ENCODE measurements at places on chromosomes 7 and 10.

GRCh38 chr7:45184326-45185027 is 26.9 kb downstream of the RAMP3 start:
- no peak for DNase-seq

DNA sequence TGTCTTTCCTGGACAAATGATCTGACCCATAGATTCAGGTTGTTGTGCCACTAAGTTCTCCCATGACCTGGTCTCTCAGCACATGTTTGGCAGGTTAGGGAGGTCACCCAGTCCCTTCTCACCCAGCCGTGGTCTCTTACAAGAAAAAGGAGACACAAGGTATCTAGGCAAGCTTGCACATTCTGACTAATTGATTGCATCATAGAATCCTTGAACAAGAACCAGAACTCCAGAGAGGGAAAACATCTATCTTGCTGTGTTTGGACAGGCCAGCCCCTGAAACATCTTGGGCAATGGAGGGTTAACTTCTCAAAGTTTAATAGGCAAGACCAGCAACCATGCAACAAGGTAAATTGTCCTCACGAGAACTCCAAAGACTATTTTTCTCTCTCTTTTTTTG is 8.5 kb upstream of the HK1 start:
- no peak for DNase-seq

GRCh38 chr10:112756235-112756527 is 193.9 kb upstream of the TCF7L2 start:
- no peak for DNase-seq

DNA sequence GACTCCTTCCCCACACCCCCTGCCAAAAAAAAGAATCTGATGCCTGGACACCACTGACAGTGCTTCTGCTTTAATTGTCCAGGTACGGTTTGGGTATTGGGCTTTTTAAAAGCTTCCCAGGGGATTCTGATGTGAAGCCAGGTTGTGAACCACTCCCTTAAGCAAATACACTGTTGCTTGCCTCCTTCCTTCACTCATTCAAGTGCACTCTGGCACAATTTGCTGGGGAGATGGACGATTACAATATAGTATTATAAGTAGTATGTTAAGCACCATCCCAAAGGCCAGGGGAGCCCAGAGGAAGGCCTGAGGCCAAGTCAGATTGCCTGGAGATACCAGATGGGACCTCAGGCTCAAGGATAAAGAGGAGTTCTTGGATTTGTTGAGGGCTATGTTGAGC is 12.3 kb upstream of the ZNRF2 start:
- no peak for DNase-seq

DNA sequence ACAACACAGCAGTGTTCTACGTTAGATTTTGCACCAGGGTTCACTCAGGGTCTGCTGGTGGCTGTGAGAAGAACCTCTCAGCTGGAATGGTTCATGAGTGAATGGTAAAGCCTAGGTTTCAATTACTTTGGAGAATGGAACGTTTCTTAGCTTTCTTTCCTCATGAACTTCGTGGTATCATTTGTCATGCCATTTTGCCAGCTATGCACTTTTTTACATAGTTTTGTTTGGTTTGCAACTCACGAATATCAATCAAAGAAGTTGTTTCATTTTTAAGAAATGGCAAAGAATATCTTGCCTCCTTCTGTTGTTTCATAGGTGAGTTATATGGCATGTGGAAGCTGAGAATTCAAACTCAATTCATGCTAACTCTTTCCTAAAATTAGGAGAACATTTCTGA is 34.1 kb upstream of the RAB11FIP2 start:
- no peak for DNase-seq

DNA sequence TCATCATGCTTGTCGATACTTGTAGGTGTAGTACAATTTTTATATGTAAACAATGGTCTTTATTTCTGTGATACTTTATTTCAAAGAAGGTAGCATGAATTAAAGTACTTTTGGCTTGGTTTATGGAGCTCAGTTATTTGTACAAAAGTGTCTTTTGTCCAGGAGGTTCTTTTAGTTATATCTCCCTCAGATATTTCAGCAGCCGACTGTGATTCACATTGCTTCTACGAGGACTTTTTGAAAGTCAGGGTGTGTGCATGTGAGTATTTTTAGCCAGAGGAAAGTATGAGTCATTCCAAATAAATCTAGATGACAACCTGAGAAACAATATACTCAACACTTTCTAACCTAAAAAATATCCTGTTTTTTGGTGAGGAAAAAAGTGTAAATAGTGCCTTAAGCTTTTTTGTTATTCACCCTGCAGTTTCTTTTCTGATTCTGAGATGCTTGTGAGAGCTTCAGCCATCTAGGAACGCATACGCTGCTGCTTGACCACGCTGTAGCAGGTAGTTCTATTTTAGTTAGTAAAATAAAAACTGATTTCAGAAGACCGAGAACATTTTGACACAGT is 595 bp upstream of the SUN1 start:
- no peak for DNase-seq

- no peak for DNase-seq
Observed at GRCh38 chr7:71633551-71634008, 501.6 kb downstream of the GALNT17 start.

DNA sequence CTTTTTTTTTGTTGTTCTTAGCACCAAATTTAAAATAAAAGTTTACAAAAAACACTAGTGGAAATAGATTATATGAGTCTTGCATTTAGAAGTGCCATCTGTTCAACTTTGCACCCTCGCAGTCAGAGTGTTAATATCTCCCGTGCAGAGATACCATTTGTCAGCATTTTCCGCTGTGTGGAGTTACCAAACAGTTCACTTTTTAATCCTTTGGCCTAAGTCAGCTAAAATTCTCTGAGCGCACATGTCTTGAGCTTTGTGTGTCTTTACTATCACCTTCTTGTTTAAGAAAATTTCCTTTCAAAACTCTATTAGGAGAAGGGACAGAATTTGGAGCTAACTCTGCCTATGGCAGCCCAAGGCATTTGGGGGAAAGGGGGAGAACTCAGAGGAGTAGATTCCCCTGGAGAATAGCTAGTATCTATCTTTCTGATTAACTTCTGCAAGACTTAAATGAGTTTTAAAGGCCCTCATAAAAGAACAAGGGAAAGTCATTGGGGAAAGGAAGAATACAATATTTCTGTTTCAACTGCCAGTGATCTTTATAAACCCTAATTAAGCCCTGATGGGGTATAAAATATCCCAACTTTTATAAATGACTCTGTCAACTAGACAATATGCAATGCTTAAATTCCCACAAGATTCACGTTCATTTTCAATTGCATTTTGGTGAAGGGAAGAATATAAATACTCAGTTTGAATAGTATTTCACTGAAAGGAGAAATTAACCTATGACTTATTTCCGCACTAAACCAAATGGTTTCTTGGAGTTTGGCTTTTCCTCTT is 114.9 kb upstream of the RAB11FIP2 start:
- DNase-seq: no peak

DNA sequence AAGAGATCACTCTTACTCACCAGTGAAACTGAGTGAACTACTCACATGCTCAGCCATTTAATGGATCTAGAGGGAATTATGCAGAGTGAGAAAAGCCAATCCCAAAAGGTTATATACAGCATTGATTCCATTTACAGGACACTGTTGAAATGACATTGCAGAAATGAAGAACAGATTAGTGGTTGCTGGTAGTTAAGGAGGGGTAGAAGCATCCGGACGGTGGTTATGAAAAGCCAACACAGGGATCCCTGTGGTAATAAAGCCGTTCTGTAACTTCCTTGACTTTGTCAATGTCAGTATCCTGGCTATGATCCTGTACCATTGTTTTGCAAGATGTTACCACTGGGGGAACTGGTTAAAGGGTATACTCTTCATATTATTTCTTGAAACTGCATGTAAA is 253.4 kb downstream of the USP6NL start:
- DNase-seq: no peak

DNA sequence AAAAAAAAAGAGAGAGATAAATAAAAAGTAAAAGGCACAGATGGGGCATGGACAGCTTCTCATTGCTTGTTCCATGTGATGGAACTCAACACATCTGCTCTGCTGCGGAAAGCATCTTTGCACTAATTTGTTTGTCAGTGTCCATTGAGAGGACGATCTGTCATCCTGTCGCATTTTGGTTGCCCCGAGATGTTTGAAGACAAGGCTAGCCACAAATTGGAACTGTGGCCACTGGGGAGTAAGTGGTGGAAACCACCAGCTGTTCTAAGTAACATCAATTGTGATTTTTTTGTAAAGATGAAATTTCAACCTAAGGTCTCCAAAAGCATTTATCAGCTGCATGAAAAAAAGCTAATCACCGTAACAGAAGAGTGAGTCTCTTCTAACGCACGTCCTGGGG is 312.7 kb downstream of the ADARB2 start:
- DNase-seq: no peak

GRCh38 chr7:18541181-18541870 is 45.8 kb downstream of the HDAC9 start:
- DNase-seq: no peak

DNA sequence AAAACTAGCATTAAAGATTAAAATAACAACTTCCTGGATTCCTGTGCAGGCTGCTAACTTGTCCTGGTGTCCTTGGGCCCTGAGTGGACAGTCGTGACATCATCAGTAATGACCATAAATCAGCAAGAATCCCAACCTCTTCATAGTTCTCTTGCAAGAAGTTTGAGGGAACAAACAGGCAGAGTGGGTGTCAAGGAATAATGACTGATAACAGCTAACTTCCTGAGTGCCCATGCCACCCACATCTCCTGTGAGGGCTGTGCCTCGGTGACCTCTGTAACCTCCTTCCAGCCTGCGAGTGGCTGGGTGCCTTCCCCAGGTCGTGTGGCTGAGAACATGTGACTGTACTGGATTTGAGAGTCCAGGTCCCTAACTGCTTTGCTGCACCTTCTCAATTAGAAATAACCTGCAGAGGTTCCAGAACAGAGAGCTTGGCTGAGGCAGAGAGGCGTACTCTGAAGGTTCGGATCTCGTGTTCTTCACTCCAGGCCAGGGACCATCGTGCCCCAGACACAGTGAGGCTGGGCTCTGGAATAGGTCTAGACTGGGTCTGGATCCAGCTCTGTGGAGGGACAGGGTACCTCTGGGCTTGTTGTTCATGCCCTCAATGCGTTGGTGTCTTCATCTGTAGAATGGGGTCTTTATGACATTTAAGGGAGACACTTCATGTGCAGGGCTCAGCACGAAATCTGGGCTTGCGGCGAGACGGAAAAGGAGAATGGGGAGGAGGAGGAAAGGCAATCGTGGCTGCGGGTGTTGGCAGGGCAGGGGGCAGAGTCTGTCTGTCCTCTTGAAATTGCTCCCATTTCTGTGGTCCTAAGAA is 313.1 kb upstream of the ZNF32 start:
- DNase-seq: no peak

DNA sequence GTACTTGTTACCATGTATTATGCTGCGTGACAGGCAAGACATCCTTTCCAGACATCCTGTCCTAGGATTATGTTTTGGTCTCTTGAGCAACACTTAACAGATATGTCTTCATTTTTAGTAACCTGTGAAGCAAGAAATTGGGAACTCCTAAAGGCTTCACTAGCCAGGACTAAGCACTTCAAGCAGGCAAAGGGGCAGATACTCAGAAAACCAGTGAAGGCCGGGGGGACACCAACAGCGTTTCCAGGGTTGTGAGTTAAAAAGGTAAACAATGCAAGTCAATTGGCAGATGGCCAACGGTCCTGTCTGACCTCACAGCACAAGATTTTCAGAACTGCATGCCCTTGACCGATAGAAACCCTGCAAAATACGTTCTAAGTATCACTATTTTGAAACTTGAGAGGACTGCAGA is 77.6 kb upstream of the SFMBT2 start:
- no peak for DNase-seq

GRCh38 chr10:89830624-89831023 is 129.2 kb downstream of the KIF20B start:
- DNase-seq: no peak

- DNase-seq: no peak
Observed at GRCh38 chr10:118775478-118775877, 20.7 kb upstream of the CACUL1 start.

DNA sequence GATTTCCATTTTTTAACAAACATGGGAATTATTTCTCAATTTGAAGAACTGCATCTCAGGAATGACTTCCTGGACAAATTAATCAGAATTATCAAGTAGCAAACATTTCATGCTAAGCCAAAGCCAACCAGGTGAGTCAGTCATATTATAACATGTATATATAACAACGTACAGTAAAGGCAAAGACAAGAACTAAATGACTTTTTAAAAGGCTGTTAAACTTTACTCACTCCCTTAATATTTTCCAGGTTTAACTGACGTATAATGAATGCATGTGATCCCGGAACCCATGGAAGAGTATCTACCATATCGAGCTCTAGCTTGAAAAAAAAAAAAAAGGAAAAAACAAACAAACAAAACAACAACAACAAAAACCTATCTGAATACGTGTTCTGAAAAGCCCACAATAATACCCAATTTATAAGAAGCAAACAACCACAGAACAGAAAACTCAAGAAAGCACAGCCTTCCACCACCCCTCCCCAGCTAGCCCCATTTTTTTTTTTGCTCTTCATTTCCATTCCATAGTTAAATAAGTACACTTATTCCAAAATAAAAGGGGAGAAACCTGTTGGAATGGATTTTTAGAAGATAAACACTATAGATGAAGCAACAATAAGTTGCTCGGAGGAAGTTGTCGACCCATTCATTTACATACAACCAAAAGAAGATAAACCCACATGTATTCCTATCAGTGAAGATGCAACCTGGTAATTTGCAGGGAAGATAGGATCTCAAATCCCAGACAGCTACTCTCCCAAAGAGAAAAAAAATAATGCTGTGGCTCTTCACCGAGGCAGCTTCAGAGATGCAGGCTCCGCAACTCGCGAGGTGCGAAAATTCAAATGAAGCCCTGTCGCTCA is 537 bp downstream of the NAPEPLD start:
- no peak for DNase-seq

- no peak for DNase-seq
Observed at GRCh38 chr10:85642082-85642420, 724.5 kb downstream of the GRID1 start.

GRCh38 chr7:7639847-7640220 is 718 bp upstream of the UMAD1 start:
- DNase-seq: no peak

DNA sequence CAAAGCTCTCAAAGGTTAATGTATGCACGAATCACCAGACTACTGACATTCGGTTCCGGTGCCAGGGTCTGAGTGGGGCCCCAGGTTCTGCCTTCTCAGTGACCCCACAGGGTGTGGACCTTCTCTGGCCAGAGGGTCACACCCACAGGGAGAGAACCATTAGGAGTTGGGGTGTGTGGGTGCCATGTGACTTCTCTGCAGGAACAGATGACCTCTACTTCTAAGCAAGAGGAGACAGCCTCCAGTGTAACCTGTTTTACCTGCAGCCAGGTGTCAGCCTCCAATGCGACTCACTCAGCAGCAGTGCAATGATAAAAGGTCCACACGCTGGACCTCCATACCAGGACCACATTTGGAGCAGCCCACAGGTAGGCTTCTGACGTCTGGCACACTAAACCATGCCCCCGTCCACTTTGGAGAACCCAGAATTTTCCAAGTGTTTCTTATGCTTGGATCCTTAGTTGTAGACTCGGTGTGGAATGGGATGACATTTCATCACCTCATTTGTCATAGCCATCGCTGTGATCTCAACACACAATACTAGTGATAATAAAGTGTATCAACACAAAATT is 16.2 kb upstream of the INSIG1 start:
- DNase-seq: no peak
